HepG2 (cell line): ENCODE measurements at places on chromosomes 16 and 17. TPM values are rescaled to one million over a fixed set of nuclear protein-coding genes. Genes with fewer than 3 reads are reported as not detected.

Gene KRTAP4-9
- not detected in 2 replicates for total RNA-seq

DNA sequence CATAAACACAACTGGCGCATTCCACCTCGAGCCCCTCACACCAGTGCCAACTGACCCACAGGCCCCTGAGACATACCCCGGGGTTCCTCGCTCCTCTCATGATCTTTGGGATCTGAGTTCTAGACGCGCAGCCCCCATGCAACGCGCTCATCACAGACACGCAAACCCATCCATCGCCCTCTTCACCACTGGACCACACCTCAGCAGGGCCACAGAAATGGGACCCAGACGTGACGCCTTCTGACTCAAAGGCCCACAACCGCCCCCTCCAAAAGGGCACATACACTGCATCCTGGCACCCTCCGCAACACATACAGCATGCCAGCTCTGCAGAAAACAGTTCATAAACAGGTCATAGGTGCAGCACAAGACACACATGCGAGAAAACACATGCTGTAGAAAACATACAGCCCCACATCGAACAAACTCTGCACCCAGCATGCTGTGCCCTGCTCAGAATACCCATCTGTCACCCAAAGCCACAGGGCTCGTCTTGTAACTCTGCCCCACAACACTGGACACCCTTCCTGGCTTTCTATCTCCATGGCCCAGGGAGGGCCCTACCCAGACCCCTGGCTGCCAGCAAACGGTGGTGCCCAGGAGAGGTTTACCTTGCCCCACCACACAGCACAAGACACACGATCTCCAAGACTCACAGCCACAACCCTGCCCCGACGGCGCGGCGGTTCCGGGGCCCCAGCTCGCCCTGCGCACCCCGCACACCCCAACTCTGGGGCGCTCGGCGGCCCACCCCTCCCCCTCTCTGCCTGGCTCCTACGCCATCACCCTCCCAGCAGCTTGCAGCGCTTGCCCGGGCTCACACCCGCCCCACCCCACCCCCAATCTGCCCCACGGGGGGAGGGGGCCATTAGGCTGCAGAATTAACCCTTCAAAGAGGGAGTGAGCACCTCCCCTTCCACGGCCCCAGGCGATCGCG is 887 bp downstream of the ZBTB4 start:
- H3K4me1 ChIP-seq, result peaks cover 83% of the 10 kb centered on the region
- H3K27me3 ChIP-seq, result no peaks in the 10 kb centered on the region; the same call in 2 of the 3 replicates
- peak overlapping the region; percentile 79 for H3K4me3 ChIP-seq
- DNase-seq, result no peak
- H3K36me3 ChIP-seq, result no peaks in the 10 kb centered on the region
- peak overlapping the region; percentile 75 for H3K27ac ChIP-seq

GRCh38 chr16:57649443-57649751 is 18.7 kb upstream of the ADGRG3 start:
- no peak overlapping the region for H3K27ac ChIP-seq
- H3K27me3 ChIP-seq, result no peaks in the 10 kb centered on the region
- peaks cover 23% of the 10 kb centered on the region for H3K4me1 ChIP-seq
- no peaks in the 10 kb centered on the region for H3K36me3 ChIP-seq
- DNase-seq, result no peak

- peak; percentile 18 for DNase-seq
- H3K4me1 ChIP-seq, result 0 out of 2 replicates have a peak, but pooled peaks cover 16% of the 10 kb centered on the region
- H3K36me3 ChIP-seq, result no peaks in the 10 kb centered on the region
- H3K4me3 ChIP-seq, result no peak overlapping the region
- H3K27me3 ChIP-seq, result no peaks in the 10 kb centered on the region; the same call in 2 of the 3 replicates
- H3K27ac ChIP-seq, result no peak overlapping the region
Measured at GRCh38 chr17:58840820-58841612, 85.4 kb downstream of the PPM1E start.

- no peak overlapping the region for H3K4me3 ChIP-seq
- H3K36me3 ChIP-seq, result no peaks in the 10 kb centered on the region
- H3K27me3 ChIP-seq, result no peaks in the 10 kb centered on the region
- no peak for DNase-seq
Measured at GRCh38 chr17:73856556-73856955, 212.3 kb upstream of the SDK2 start.
